ENCODE measurements at places on chromosomes 5 and 9. TPM values are rescaled to one million over a fixed set of nuclear protein-coding genes. Genes with fewer than 3 reads are reported as not detected.

Gene CCDC112
- total RNA-seq: 10.5 TPM

- peak; percentile 38 for DNase-seq
These were observed 65.9 kb upstream of the PLPP1 start for GRCh38 chr5:55600497-55601203.

GRCh38 chr5:52392321-52392720 is 395.4 kb upstream of the ITGA1 start:
- DNase-seq: no peak

DNA sequence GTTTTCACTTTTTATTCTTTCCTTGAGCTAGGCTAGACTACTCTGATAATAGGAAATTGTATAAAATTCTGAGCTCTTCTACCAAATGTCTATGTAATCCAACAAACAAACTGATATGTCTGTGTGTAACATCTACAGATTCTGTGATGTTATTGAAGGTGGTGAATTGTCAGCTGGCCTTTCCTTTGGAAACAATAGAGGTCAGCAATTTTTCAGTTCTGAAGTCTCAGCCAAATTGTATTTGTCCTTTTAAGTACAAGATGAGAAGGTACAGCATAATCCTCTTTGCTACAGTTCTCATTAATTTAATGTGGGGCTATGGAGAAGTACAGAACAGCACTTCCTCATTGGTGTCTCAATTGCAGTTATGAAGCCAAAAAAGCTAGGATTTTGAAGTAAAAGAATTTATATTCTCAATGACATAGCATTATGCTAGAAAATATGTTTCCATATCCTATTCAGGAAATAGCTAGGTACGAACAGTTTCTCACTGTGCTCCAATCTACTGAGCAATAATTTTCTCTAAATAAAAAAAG is 198.0 kb downstream of the HINT1 start:
- no peak for DNase-seq

DNA sequence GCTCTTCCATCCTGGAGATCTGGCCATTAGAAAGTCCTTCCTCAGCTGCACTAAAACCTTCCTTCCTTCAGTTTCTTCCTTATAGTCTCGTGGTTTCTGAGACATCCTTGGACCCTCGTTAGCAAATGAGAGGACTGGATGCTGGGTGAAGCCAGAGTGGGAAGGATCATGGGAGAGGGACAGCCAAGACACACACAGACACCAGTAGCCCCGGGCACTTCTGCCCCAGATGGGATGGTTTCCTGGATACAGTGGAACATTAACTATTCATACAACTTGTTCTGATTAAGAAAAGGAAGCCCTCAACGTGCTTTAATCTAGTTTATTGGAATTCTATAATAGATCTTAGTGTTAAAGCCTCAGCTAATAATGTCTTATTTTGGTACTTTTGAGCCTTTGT is 125.5 kb downstream of the SEC61B start:
- no peak for DNase-seq

GRCh38 chr5:172800088-172800551 is 29.1 kb upstream of the DUSP1 start:
- DNase-seq: no peak

Gene GALNT12
- 69.6 TPM for total RNA-seq

- no peak for DNase-seq
These were observed 19.4 kb upstream of the MED10 start for GRCh38 chr5:6397536-6398269.

Gene ZNF367
- total RNA-seq: 18.9 TPM

- no peak for DNase-seq
These were observed 13.3 kb downstream of the ZNF474 start for GRCh38 chr5:122142480-122143164.

DNA sequence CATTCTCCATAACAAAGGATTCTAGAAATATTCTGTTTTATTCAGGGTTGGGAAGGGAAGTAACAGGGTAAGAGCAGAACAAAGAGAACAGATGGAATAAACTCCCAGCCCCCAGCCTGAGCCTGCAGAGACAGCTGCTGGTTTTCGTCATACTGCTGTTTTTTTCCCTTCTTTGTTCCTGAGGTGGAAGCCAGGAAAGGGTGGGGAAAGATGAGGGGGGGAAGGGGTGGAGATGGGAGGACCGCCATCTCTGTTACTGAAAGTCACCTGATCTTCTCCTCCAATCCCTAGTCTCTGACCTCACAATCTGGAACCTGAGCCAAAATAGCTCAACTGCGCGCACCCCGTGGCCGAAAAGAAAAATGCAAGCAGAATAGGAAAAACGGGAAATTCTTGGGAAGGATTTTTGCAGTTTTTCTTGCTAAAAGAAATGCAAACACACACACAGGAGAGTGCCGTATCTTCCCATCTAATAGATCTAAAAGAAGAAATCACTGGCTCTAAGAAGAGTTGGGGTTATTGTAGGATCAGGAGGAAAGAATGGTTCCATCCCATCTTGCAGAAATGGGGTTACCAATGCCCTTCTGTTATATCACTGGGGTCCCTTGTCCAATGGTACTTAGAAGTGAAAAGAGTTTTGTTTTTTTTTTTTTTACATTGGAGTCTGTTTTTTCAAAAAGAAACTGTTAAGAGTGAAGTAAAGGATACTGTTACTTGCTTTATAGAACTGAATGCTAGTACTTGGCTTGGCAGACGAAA is 57.9 kb downstream of the DIAPH1 start:
- DNase-seq: peak; percentile 84

- no peak for DNase-seq
These were observed 652.0 kb downstream of the MTRR start for GRCh38 chr5:8520917-8521316.

DNA sequence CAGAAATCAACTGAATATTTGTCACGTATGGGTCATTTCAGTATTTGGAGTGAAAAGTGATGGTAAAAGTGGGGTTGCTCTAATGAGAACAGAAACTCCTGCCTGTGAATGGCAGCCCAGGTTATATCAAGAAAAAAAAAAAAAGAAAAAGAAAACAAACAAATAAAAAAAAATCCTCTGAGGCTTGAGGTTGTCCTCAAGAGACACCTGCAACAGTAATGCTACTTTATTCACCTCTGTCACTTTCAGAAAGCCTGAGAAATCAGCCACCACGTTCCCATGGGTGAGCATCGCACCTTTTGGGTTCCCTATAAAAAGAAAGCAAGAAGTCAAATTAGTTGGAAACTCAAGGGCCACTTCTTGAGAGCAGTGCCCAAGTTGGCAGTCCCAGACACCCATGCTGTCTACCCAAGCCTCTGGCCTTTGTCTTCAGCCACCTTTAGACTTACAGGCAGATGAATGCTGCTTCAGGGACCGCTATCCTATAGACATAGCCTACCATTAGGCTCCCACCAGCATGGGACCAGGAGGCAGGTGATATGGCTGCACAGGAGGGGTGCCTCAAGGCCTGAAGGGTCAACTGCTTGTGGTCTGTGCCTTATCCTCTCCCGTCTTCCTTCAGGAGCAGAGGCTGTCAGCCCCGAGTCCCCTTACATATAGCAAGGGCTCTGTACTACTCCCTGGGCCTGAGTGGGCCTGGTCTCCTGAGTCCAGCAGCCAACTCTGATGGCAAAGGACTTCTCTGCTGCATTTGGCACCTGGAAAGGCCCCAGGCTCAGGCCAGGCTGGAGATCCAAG is 31.1 kb upstream of the MEIKIN start:
- DNase-seq: no peak

Gene TNC
- total RNA-seq: 65.6 TPM

Gene PCDHGA1
- 0.10 TPM for total RNA-seq

Gene LRRC19
- 48.9 TPM for total RNA-seq

DNA sequence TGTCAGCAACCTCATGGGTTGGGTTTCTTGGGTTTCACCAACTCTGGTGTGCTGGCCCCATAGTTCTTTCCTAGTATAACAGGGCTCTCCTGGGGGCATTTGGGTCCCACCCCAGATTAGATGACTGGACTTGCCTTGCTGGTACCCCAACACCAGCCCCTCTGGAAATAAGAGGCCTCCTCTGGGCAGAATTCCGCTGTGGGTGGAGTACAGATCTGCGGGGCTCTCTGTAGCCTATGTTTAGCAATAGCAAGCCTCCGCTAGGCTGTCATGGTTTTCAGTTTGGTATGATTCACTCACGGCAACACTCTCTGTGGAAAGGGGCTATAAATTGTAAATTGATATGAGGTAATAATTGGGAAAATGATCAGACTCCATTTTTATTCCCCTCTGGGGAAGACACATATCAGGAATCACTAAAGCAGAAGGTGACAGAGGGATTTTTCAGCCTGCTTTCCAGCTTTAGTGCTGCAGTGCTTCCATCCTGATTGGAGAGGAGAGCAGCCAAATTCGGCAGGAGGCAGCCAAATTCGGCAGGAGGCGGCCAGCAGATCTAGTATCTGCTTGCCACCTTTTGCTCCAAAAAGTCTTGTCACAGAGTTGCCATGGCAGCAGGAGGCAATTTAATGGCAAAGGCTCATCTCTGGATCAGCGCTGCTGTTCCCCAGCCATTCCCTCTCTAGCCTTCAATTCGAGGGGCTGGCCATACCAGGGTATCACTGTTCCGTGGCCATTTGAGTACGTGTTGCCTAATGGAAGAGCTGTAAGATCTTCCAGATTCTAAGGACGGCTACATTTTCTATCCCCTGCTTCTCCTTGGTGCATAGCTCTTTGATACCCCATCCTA is 84.6 kb downstream of the SLC44A1 start:
- DNase-seq: no peak

DNA sequence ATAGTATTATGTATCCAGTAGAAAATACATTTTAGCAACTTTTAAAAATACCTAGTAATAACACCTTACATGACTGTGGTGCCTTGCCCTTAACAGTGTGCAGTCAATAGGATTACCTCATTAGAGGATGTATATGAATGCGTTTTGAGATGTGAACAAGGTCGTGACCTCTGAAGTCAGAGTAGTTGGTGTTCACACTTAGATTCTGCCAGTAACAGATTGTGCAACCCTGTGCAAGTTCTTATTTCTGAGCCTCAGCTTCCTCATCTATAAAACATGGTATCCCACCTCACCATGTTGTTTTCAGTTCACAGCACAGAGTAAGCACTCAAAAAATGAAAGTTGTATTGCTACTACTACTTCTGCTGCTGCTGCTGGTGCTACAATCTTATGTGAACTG is 347.3 kb downstream of the KDM4C start:
- DNase-seq: no peak

Gene ARID3C
- total RNA-seq: not detected

Gene SLC45A2
- 0.32 TPM for total RNA-seq

Gene REEP5
- total RNA-seq: 96.3 TPM

- DNase-seq: no peak
These were observed 85.4 kb upstream of the IL7R start for GRCh38 chr5:35771300-35771699.
